CD8-positive, alpha-beta memory T cell (primary cell): ENCODE measurements at places on chromosomes 1 and 21.

- DNase-seq, result no peak
Observed at GRCh38 chr1:192967211-192967877, 91.8 kb downstream of the UCHL5 start.

DNA sequence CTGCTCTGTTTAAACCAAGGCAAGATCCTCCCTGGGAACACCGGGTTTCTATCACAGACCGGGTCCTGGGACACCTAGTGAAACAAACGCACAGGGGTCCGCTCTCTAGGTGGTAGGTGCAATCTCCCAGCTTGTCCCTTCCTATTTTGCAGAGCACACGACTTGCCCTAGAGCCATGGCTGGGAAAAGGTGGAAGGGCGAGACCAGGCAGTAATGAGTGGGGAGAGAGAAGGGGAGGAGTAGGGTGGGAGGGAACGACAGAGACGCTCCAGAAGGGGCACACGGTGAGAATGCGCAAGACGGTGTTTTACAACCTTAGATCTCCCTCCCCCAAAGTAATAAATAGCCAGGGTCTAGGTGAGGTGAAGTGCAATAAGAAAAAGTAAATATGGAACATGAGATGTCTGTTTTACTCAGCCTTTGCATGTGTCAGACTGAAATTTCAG, 9.3 kb upstream of the ARHGAP29 start:
- no peak for DNase-seq

DNA sequence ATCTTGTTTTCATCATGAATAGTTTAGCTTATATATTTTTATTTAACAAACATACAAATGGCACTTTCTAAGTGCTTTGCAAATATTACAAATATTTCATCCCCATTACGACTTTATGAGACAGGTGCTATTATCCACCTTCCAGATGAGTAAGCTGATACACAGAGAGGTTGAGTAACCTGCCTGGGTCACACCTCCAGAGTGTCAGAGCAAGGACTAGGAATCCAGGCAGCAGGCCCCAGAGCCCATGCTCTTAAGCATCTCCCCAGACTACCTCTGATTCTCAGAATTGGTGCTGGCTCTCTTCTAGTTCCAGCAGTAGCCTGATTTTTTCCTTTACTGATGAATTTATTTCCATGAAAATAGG, 40.0 kb downstream of the EPHB2 start:
- DNase-seq, result no peak

- no peak for DNase-seq
Observed at GRCh38 chr1:65167586-65168242, 19.7 kb downstream of the AK4 start.

DNA sequence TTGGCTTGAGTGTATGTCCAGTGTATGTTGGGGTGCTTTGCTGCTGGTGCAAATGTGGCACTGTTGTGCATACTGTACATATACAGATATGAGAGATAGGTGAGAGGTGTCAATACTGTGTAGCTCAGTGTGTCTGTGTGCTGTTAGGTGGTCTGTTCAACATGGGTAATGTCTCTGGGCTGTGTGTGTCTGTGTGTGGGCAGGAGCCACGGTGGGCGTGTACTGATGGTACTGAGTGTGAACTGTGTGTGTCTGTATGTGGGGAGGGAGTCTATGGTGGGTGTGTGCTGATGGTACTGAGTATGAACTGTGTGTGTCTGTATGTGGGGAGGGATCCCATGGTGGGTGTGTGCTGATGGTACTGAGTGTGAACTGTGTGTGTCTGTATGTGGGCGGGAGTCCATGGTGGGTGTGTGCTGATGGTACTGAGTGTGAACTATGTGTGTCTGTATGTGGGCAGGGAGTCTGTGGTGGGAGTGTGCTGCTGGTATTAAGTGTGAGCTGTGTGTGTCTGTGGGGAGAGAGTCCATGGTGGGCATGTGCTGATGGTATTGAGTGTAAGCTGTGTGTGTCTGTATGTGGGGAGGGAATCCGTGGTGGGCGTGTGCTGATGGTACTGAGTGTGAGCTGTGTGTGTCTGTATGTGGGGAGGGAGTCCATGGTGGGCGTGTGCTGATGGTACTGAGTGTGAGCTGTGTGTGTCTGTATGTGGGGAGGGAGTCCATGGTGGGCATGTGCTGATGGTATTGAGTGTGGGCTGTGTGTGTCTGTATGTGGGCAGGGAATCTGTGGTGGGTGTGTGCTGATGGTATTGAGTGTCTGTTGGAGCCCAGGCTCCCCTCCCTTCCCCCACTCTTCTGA, 32.2 kb upstream of the FOXO6 start:
- DNase-seq, result no peak

DNA sequence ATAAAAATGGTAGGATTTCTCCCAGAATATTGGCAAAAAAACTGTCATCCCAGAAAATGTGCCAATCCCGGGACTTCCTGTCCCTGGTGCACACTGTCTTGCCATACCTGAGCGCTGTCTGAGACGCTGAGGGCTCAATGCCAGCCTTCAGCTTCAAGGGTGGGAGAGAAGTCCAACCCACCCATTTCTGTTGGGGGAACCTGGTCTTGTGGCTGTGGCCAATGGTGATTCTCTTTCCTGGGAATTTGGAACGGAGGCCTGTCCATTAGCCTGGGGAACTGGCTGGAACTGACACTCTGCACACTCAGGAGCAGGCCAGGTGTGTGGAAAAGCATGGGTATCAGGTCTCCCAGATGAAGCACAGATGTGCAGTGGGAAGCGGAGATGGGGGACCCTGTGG, 6.7 kb downstream of the MTHFR start:
- DNase-seq, result no peak

DNA sequence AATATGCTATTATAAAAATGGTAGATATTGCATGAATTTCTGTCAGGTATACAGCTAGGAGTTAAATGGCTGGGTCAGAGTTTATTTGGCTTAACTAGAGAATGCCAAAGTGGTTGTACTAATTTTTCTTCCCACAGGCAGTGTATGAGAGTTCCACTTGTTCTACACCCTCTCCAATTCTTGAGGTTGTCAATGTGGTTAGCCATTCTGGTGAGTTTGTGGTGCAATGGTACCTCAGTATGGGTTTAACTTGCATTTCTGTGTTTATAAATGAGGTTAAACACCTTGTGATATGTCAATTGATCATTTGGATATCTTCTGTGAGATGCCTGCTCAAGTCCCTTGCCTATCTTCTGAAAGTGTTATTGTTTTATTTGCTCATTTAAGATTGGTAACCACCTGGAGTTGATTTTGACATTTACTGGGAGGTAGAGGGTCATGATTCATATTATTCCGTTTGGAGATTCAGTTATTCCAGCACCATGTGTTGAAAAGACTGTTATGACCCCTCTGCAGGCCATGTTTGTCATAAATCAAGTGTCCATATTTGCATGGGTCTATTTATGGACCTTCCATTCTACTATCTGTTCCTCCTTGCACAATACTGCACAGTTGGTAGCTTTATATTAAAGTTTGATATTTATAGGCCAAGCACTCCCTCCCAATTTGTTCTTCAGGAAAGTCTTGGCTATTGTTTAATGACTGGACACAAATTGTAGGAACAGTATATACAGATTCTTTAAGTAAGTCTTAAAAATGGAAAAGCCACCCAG, 5.8 kb downstream of the FALEC start:
- no peak for DNase-seq

DNA sequence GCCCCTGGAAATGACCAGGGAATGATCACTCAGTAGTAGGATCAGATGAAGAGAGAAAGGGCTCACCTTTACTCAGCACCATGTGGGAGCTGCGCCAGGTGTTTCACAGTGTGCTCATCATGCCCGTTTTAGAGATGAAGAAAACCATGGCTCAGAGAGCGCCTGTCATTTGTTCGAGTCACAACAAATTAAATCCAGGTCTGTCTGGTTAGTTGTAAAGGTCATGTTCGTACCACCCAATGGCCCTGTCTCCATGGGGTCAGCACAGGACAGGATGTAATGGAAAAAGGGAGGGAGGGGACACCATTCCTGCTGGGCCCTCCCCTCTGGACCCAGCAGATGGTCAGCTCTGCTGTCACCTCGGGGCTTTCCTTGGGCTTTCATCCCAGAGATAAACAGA, 15.2 kb downstream of the KIRREL1 start:
- DNase-seq, result no peak

GRCh38 chr1:55706397-55706796, 491.2 kb upstream of the USP24 start:
- DNase-seq, result no peak

DNA sequence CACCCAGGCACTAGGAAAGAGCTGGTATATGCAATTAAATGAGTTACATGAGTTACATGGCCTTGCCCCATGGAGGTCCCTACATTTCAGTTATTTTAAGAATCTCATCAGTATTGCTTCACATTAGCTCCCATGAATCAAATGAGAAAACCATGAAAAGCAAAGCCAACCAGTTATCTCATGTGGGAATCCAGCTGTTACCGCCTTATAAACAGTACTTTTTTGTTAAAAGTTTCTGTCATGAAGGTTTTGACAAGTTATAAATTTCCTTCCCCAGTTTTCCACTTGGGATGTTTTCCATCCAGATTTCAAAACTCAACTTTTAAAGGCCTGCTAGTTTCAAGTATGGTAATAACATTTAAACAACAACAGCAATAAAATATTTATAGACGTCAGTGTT, 544.8 kb downstream of the NUF2 start:
- DNase-seq, result no peak

GRCh38 chr1:244053831-244054230, 2.7 kb downstream of the ZBTB18 start:
- DNase-seq, result no peak

DNA sequence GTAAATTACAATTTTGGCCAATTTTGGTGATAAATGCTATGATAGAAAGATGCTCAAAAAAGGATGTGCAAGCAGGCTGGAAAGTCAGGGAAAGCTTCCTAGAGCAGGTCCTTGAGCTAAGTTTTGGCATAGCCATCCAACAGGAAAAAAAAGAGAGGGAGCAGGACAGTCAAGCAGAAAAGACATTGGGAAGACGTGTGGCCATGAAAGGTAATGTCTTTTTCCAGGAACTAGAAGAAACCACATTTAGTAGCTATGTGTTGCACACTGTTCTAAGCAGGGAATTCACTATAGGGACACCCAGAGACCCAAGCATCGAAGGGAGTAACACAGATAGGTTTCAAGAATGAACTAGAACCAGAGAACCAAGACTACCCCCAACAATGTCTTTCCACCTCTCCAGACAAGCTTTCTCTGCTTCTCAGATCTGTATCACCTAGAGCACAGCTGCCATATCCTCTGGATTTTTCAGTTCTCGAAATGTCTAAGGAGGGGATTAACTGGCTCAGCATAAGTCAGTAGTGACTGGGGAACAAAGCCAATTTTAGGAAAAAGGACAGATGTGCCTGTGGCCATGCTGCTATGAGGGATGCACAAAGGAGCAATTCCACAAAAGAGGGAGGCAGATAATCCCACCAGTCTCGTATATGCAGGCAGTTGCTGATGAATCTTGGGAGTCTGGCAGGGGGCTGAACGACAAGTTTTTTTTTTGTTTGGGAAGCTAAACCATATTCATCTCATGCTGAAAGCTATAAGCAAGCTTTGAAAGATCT, 97.1 kb upstream of the DAB1 start:
- no peak for DNase-seq

- DNase-seq, result no peak
Observed at GRCh38 chr1:235920596-235921375, 54.1 kb upstream of the LYST start.

DNA sequence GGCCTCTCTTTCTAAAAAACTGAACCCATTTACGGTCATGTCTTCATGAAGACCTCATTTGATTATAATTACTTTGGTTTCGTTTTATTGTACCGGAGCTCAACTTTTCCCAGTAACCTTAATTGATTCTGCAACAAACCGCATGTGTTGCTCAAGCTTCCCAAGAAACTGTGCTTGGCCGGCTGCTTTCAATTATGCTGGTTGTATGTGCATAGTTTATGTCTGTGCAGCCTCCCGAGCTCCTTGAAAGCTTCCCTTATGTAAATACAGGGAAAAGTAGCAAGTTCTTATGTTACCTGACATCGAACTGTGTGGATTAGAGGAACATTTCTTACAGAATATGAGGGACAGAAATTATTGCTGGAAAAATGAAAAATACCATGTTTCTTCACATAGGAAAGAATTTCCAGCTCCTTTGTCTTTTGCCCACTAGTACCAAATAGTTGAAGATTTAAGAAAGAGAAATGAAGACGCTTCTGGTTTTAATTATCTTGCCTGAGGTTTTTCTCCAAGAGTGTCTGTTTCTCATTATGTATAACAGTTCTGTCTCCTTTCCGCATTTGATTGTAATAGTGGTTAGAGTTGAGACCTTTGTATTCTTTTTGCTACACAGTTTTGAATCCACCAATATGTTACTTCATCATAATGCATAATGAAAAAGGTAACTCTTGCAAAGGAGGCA, 2.1 kb downstream of the VCAM1 start:
- no peak for DNase-seq

- DNase-seq, result no peak
Observed at GRCh38 chr1:197924516-197925123, 7.4 kb downstream of the LHX9 start.

DNA sequence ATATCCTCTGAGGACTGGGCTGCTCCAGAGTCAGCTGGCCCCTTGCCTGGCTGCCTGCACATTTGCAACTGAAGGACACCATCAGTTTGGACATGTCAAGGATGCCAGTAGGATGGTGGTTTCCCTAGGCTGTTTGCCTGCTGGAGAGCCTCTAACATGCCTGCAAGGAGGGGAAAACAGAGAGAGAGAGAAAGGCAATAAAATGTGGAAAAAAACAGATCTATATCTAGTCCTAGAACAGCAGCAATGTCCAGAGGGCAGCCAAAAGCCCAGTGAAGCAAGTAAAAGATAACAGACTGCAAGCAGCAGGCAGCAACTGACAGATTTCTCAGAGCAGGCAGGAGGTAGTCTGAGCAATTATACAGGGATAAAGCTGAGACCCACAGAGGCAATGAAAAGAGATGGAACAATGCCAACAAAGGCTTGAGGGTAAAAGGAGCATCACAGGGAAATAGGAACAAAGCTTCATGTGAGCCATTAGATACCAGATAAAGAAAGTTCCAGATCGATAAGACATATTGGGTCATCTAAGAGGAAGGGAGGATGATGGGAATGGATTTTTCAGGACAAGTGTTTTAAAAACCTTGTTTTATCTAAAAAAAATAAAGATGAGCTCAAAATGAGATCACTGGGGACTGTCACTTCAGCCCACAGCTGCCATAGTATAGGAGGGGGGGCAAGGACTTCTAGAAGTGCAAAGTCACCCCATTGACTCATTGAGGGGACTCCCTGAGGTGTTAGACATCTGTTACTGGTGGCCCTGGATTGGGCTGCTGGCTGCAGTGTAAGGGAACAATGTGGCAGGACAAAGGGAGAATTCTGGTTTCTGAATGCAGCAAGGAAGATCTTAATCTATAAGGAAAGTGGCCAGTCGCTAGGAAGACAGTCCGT, 38.6 kb upstream of the GADD45A start:
- no peak for DNase-seq

DNA sequence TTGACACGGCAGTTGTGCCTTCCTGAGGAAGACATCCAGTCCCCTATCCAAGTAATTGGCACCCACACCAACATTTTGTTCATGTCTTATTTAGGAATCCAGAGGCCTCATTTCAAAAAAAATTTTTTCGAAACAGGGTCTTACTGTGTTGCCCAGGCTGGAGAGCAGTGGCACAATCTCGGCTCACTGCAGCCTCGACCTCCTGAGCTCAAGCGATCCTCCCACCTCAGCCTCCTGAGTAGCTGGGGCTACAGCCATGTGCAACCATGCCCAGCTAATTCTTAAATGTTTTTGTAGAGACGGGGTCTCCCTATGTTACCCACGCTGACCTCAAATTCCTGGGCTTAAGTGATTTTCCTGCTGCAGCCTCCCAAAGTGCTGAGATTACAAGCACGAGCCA, 9.2 kb upstream of the TRNP1 start:
- no peak for DNase-seq
